NCI-H446 treated with DMSO at 0.1 percent for 48 hours (cell line): ENCODE measurements at places on chromosomes 2 and 18.

GRCh38 chr2:70397186-70397585, 95.3 kb upstream of the FAM136A start:
- no peak for DNase-seq

- DNase-seq: no peak
Observed at GRCh38 chr2:173876833-173877413, 88.2 kb downstream of the SP3 start.

- peak; percentile 50 for DNase-seq
Observed at GRCh38 chr2:183248866-183249567, 124.8 kb downstream of the NUP35 start.

- no peak for DNase-seq
Observed at GRCh38 chr2:9430316-9431293, 7.2 kb downstream of the CPSF3 start.

- no peak for DNase-seq
Observed at GRCh38 chr2:64165706-64166105, 21.5 kb upstream of the PELI1 start.

- DNase-seq: peak; percentile 8
Observed at GRCh38 chr2:148300544-148300943, 279.7 kb downstream of the MBD5 start.

DNA sequence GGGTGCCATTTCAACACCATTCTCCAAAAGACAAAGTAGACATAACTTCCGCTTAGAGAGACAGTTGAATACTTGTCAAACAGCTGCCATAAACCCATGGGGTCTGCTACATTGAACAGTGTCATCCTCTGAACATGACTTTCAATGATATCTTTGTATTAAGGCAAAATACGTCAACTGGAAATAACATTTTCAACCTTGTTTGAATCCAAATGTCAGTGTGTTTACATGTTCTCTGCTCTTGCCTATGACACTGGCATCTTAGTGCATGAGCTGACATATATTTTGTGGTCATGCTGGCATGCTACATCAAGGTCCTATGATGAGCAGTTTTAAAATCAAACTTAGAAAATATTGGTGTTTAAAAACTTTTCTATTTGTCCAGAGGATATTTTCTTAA, 1548.1 kb upstream of the LRRTM1 start:
- no peak for DNase-seq

- DNase-seq: no peak
Observed at GRCh38 chr2:217736776-217737550, 265.8 kb downstream of the TNS1 start.

- DNase-seq: no peak
Observed at GRCh38 chr2:20424300-20425290, 22.3 kb upstream of the RHOB start.

DNA sequence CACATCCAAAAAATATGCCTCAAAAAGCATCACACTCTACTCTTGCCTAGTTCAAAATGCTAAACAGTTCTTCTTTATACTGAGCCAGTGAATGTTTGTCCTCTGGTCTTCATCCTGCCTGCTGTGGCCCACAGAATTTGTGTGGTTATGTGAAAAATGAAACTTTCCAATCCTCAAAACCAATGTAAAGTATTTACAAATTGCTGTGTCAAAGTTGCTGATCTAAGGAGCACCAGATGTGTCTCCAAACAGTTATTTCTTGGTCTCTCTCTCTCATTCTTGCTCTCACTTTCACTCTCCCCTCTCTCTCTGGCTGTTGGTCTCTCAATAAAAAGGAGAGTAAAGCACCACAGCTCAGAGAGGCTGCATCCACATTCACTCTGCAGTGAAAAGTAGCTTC, 23.0 kb downstream of the EPHA4 start:
- no peak for DNase-seq

DNA sequence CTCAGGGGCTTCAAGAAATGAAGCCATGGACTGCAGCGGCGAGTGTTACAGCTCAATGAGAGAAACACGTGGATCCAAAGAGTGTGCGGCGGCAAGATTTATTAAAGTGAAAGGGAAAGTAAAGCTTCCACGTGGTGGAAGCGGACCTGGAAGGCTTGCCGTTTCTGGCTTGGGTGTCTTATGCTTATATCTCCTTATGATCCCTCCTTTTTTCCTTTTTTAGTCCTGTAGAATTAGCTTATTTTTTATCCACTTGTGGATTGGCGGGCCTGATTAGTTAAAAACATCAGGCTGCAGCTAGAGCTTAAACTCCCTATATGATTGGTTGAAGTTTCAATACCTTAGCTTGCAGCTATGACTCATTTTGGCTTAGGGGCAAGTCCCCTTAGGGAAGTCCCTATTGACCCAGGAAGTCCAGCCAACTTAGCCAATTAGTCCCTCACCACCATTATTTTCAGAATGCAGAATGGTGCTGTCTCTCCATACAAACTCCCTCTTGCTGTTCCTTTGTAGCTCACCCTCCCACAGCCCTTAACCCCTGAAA, 11.6 kb upstream of the HNMT start:
- no peak for DNase-seq

GRCh38 chr2:227374158-227374557, 4.9 kb downstream of the TM4SF20 start:
- no peak for DNase-seq

DNA sequence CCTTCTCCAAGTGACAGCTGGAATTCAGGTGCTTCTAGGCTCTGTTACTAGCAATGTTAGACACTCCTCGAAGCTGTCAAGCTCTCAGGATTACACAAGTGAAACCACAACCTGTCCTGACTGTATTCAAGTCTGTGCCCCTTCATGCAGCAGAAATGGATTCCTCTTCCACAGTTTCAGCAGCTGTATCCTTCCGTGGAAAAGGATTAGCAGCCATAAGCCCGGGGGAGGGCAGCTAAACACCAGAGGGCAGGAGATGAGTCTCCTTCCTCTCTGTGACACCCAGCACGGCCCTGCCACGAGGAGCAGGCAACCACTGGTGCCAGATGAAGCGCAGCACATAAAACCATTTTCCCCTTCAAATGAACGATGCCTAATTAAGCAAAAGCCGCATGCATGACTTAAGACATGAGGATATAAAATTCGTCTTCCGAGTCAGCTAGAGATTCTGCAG, 1.2 kb downstream of the ST3GAL5 start:
- DNase-seq: no peak

DNA sequence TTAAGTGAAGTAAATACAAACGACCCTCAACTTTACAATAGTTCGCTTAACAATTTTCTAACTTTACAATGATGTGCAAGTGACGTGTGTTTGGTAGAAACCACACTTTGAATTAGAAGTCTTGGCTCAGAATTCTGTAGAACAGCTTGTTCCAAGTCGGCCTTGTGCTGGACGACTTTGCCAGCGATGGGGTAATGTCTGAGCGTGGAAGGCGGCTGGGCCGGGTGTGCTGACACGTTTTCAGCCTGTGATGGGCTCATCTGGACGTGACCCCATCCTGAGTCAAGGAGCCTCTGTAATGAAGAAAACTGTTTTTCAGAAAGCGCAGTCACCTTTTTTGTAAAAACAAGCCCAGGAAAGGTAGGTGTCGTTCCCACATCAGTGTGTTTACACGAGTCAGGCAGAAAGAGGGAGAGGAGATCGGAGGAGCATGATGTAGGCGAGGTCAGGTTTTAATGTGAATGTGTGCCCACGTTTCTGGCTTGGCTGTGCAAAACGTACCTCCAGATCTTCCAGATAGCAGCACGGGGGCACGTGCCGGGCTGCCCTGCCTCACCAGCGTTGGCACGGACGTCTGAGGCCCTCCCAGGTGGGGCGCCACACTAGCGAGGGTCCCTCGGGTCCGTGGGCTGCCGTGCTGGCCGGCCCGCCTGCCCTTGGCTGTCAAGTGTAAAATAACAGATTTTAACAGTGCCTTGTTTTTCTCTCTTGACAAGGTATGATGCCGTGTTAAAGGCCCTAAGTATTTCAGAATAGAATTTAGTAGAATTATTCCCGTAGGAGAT, 54.6 kb downstream of the CTDP1 start:
- DNase-seq: no peak

DNA sequence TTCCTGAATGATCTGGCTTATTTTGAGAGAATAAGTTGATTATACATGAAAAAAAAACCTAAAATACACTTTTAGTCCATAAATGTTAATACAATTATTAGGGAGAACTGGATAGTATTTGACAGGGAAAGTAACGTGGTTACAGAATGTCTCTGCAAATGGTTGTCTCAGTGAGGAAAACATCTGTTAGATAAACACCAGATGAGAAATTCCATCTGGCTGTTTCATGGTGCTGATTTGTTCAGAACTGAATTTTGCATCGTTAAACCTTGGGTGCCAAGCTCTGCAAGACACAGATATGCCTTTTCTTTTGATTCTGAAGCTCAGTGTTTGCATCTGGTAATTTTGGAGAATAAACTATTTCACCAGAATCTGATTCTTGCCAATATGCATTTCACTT, 90.4 kb downstream of the SCN3A start:
- no peak for DNase-seq

GRCh38 chr18:55968550-55968949, 380.6 kb upstream of the TCF4 start:
- DNase-seq: no peak

DNA sequence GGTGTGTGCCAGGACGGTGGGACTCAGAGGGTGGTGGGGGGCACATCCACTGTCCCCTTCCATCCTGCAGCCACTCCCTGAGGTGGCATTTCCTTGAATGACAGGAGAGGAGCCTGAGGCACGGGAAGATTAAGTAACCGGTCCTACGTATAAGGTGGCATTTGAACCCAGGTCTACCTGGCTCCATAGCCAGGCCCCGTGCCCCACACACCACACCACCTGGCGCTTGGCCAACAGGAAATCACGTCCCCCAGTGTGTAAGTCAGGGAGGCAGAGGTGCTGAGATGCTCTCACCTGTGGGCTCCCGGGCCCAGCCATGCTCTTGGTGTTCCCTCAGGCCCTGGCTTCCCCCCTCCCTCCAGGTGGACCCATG, 53.7 kb downstream of the HPCAL1 start:
- DNase-seq: no peak

- no peak for DNase-seq
Observed at GRCh38 chr2:70385966-70386595, 84.2 kb upstream of the FAM136A start.

DNA sequence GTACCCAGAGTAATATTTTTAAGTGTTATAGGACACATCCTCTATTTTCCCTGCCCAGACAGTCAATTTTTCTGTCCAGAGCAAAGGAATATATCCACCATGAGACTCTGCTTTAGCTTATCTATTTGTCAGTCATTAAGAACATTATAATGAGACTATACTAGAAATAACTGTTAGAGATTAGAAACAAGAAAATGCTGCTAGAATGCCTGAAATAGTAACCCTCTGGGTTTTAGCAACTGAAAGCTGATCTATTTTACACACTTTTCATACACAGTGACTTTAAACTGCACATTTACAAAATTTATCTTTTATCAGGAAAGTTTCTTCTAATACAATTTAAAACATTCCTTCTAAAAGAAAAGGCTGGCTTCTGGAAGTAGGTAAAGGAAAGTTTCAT, 39.6 kb downstream of the MBD2 start:
- DNase-seq: no peak

GRCh38 chr2:120305937-120306490, 39.9 kb upstream of the INHBB start:
- DNase-seq: no peak

- no peak for DNase-seq
Observed at GRCh38 chr2:234669621-234670020, 172.7 kb upstream of the ARL4C start.

- no peak for DNase-seq
Observed at GRCh38 chr18:58844871-58845270, 19.8 kb upstream of the ZNF532 start.

DNA sequence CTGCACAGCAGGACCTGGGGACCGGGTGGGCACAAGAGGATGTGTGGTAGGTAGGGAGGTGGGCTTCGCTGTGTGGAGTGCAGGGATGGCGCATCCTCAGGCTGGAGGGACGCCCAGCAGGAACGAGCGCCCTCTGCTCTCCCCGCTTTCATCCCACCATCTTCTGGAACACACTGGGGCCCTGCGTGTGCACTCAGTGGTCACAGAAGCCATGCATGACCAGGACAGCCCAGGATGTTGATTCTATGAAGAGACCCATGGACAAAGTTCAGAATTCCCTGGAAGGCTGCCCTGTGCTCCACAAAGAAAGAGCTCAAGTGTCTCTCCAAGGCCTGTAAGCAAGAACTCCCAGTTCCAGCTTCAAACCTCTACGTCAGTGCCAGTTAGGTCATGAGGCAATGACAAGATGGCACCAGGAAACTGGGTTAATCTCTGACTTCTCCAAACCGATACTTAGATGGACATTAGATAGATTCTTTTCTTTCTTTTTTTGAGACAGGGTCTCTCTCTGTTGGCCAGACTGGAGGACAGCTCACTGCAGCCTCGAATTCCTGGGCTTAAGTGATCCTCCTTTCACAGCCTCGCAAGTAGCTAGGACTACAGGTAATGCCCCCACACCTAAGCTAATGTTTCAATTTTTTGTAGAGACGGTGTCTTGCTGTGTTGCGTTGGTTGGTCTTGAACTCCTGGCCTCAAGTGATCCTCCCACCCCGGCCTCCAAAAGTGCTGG, 3.4 kb downstream of the SLC66A2 start:
- DNase-seq: no peak

GRCh38 chr2:213491376-213491775, 207.1 kb downstream of the SPAG16 start:
- DNase-seq: no peak

GRCh38 chr2:192357217-192357616, 162.5 kb upstream of the TMEFF2 start:
- no peak for DNase-seq

- peak; percentile 5 for DNase-seq
Observed at GRCh38 chr2:24049485-24050021, at the start of gene FKBP1B. Gene FKBP1B, plus strand, starts transcription at chr2:24049741. Its CDS starts 109 bp downstream, at chr2:24049850.

GRCh38 chr2:20929721-20930120, 106.8 kb upstream of the LDAH start:
- DNase-seq: no peak

DNA sequence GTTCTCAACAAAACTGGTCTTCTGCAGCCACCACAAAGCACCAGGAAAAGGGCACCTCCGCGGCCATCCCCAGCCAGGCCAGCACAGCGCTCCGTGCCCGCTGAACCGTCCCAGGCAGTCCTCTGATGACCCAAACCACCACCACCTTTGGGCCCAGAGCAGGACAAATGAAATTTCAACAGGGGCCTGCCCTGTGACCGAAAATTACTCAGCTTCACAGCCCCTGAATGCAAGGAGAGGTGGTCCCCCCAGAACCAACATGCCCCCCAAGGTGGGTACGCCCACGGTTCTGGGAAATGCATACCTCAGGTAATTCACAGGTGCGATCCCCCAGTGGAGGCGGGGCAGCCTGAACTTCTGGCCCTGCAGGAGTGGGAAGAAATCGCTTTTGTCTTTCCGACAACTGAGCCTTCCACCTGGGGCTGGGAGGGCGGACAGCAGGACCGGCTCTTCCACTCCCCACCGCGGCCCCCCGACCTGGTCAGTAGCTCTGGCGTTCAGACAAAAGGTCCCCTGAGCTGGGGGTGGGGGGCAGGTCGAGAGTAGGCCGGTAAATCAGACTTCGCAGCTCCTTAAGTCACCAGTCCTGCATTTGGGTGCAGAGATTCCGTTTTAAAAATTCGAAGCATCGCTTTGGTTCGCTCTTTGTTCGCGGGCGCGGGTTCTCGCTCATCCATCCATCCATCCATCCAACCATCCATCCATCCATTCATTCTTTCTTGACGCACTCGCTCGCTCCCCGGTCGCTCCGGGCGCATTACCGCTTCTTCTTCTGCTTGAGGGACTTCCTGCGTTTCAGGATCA, 1.4 kb downstream of the ARL4C start:
- DNase-seq: no peak

GRCh38 chr2:109102588-109103233, 26.3 kb upstream of the SH3RF3 start:
- DNase-seq: no peak
